Mucosa of descending colon (tissue), 3 donors: ENCODE measurements at places on chromosomes 3 and 15. TPM values are rescaled to one million over a fixed set of nuclear protein-coding genes. Genes with fewer than 3 reads are reported as not detected.

The SCN10A gene
- not detected for total RNA-seq

- DNase-seq: no peak
Observed at GRCh38 chr15:75112848-75113492, 88.7 kb upstream of the C15orf39 start.

The SNX1 gene
- 110 TPM for total RNA-seq

- no peak for DNase-seq
Observed at GRCh38 chr3:23796518-23796917, 9.2 kb upstream of the UBE2E1 start.

The DUOX1 gene
- total RNA-seq: 1.7 TPM
